PC-9 (cell line): ENCODE measurements at places on chromosomes 13 and 19. TPM values are rescaled to one million over a fixed set of nuclear protein-coding genes. Genes with fewer than 3 reads are reported as not detected.

The TRPM4 gene
- total RNA-seq: 43.8 and 62.3 TPM in 2 replicates

The CDX2 gene
- total RNA-seq: not detected in 2 replicates

DNA sequence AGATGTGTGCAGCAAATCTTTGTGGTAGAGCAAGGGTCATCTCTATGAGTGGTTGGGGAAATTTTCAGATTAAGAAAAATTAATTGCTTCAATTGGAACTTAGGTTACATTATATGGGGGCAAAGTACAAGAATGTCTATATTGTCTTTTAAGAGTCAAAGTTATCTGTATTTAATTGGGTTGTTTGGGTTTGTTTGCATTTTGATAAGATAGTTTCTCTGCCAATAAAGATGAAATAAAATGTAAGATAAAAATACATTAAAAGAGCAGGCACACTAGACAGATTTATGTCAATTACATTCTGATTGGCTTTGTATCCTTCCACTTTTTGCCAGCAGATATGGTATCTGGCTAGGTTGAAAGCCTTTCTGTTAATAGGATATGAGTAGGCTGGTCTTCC, 317.2 kb downstream of the OXGR1 start:
- H3K4me3 ChIP-seq: no peak overlapping the region
- H3K27ac ChIP-seq: no peak overlapping the region
- no peaks in the 10 kb centered on the region for H3K36me3 ChIP-seq
- H3K27me3 ChIP-seq: no peaks in the 10 kb centered on the region
- no peak for DNase-seq
- H3K4me1 ChIP-seq: no peaks in the 10 kb centered on the region

The KIR2DL4 gene
- total RNA-seq: not detected in 2 replicates

The KCNRG gene
- 0.41 TPM in 1 of 2 replicates, not detected in the other for total RNA-seq

DNA sequence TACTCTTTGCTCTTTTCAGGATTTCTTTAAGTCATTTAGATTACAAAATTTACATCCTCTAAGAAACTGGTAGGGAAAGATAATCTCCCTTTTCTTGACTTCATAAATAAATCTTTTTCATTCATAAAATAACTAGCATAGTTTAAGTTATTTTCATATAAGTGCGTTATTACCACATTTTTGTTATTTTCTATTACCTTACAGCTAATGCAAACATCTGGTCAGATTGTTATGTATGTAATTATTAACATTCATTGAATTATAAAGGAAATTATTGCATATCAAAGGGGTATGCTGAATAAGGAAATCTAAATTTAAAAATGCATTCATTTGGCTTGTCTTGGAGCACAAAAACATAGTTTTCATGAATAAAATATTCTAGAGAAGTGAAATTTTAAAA, 55.3 kb upstream of the SLITRK1 start:
- no peak for DNase-seq
- no peak overlapping the region for H3K27ac ChIP-seq
- no peak overlapping the region for H3K4me3 ChIP-seq

DNA sequence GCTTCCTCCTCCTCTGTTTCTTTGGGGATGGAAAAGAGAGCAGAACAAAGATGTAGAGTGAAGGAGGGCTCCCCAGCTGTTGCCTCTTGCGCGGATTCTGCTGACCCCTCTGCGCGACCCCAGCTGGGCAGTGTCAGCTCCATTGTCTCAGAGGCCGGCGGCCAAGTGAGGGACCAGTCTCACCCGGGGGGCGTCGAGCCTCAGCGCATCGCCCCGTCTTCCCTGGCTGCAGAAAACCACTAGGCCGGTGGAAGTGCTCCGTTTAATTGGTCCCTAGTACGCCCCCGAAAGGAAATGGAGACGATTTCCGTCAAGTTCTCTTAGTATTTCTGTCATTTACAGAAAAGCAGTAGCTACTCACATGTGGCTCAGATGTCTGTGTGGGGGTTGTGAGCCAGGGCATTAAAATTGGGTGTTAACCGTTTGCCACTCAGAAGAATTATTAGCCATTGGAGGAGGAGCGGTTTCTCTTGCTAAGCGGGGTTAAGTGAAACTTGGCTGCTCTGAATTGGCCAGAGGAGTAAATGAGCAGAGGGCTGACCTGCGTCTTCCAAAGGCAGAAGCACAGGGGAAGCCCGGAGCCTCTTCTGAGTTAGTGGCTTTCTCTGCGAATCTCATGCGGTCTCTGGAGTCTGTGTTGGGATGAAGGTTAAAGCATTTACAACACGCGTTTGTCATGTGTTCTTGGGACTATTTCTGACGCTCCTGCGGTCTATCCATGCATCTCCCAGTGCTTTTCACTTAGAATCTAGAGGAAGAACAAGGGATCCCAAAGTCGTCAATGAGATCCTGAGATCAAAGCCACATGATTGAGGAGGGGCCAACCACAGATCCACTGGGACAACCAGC, 132.8 kb upstream of the MYO16 start:
- peaks cover 7% of the 10 kb centered on the region for H3K27me3 ChIP-seq
- H3K4me3 ChIP-seq: no peak overlapping the region
- no peaks in the 10 kb centered on the region for H3K36me3 ChIP-seq

DNA sequence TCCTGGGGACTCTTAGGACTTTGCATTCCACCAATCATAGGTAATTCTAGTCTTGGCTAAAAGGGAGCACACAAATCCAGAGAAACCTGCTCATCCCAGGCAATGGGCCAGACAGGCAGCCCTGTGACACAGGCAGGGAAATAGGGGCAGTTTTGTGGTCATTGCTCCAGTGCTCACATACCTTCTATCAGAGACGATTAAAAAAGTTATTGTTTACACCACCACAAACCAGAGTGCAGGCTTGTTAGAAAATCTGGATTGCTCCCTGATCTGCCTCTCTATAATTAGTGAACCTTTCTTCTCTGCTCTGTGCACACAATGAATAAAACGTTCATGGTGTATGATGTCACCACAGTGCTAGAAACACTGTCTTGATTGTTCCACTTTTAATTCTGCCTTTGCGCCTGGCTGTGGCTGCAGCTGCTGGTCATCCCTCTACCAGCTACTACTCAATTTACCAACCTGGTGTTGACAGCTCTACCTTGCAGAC, 121.6 kb upstream of the SPATA13 start:
- H3K27me3 ChIP-seq: no peaks in the 10 kb centered on the region
- H3K36me3 ChIP-seq: no peaks in the 10 kb centered on the region
- peak overlapping the region; percentile 36; the same call in 1 of the 2 replicates for H3K4me3 ChIP-seq
- peak; percentile 59 for DNase-seq
- peaks cover 26% of the 10 kb centered on the region for H3K4me1 ChIP-seq

DNA sequence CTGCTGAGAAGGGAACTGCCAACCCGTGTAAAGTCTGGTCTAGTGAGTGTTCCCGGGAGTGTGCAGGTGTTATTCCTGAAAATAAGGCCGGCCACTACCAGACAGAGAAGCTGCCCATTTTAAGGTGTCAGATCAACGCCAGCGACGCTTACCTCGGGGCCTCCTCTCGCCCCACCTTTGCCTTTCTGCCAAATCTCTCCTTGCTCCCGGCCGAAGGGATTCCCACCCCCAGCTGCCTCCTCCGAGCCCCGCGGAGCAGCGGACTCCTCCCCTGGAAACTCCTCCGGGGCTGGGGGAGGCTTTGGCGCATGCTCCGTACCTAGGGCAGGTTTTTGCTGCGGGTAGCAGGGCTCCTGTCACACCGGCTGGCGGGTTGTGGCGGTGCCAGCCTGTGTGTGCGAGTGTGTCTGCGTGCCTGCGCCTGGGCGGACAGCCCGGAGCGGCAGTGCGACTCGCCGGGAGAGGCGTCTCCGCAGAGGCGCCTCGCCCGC, at the start of gene HS6ST3:
HS6ST3 (plus strand) TSS at position 359 of the 491 bp plus-strand sequence.
- peaks cover 35% of the 10 kb centered on the region for H3K27me3 ChIP-seq
- DNase-seq: peak; percentile 5
- no peaks in the 10 kb centered on the region for H3K4me1 ChIP-seq

The IRF2BP1 gene
- total RNA-seq: 24.7 and 29.8 TPM in 2 replicates

DNA sequence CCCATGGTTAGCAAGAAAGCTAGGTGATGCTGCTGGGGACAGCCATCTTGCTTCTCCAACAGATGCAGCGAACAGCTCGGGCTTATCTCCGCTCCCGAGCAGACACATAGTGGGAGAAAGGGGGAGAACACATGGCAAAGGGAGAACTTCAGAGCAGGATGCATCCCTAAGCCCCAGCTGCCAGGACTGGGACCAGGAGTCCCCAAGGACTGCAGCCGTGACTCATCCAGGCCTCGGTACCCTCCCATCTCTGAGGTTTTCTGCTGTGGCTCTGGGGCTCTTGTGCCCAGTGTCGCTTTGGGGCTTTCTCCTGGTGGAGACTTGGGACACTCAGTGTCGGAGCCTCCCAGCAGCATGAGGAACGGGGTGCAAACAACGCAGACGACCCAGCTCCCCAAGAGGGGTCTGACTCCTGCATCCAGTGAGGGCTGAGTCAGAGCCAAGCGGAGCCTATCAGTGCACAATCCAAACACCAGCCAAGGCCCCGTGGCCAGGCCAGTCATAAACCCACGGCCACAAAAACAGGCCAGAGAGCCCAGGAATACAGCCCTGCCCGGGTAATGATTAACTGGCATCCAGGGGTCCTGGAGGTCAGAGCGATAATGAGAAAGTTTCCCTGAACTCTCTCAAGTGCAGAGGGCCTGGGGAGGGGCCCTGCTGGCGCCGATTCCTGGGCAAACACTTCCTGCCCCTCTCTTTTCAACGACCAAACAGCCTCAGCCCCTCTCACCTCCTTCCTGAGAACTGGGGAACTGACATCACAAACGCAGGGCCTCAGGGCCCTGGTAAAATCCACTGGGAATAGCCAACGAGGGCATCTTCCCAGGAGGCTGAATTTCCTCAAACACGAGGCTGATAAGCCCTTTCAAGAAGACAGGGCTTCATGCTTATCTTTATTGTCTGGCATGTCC, 202.9 kb downstream of the USP12 start:
- no peak overlapping the region for H3K4me3 ChIP-seq
- H3K27ac ChIP-seq: no peak overlapping the region
- H3K27me3 ChIP-seq: peaks cover 18% of the 10 kb centered on the region; the same call in 1 of the 2 replicates
- H3K4me1 ChIP-seq: no peaks in the 10 kb centered on the region

The TOMM40 gene
- 83.6 and 86.0 TPM in 2 replicates for total RNA-seq

DNA sequence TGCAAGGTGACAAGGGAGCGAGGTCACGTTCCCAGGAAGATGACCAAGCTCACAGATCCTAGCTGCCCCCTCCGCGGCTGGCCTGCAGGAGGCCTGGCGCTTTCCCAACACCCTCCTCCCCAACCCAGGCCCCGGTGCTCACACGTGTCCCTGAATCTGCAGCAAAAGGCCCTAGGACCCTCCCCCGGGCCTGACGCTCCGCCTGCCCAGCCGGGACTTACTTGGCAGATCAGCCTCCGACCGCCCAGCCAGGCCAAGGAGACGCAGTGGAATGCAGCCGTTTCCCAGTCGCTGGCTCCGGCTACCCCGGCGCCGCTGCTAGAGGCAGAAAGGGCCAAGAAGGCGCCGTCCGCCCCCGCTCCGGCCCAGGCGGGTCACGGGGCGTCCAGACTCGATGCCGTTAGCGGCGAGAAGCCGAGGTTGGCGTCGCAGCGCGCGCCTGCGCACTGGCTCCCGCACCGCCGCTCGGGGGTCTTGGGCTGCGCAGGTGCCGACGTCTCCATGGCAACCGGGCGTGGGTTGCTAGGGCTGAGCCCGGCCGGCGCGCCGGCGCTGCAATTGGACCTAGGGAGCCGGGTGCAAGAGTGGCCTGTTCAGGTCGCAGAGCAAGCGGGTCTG, at the start of gene PNMA8A:
PNMA8A (minus strand) TSS at position 448 of the 618 bp plus-strand sequence. CDS start 528 bp downstream, outside the sequence.
- H3K36me3 ChIP-seq: no peaks in the 10 kb centered on the region
- H3K27ac ChIP-seq: no peak within 1 kb of the TSS
- no peak within 1 kb of the TSS for H3K4me3 ChIP-seq
- DNase-seq: no peak

DNA sequence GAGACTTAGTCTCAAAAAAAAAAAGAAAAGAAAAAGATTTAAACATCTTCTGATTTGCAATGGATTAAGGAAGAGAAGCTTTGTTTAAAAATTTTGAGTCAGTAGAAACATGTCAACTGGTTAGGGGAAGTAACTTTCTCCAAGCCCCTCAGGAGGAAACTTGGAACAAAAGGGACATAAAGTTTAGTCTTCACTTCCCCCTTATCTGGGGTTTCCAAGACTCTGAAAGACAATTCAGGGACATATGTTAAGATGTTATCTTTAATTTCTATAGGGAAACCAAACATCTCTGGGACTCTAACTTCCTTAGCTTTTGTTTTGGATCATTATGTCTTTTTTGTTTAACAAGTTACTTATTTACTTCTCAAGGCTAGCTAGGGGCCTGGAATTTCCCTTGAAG, 20.1 kb upstream of the MRI1 start:
- peaks cover 25% of the 10 kb centered on the region for H3K4me1 ChIP-seq
- no peaks in the 10 kb centered on the region for H3K36me3 ChIP-seq
- DNase-seq: no peak
- H3K4me3 ChIP-seq: no peak overlapping the region
- no peaks in the 10 kb centered on the region for H3K27me3 ChIP-seq

GRCh38 chr13:24006520-24007248, 109.4 kb upstream of the C1QTNF9B start:
- H3K27ac ChIP-seq: no peak overlapping the region
- no peaks in the 10 kb centered on the region for H3K36me3 ChIP-seq
- H3K4me1 ChIP-seq: peaks cover 16% of the 10 kb centered on the region
- H3K27me3 ChIP-seq: peaks cover 9% of the 10 kb centered on the region; the same call in 1 of the 2 replicates

- DNase-seq: no peak
- no peak overlapping the region for H3K27ac ChIP-seq
- no peaks in the 10 kb centered on the region for H3K27me3 ChIP-seq
- no peak overlapping the region for H3K4me3 ChIP-seq
These were observed 19.4 kb downstream of the GJA3 start for GRCh38 chr13:20141238-20142022.

- H3K4me3 ChIP-seq: peak overlapping the region; percentile 98
- DNase-seq: peak; percentile 82
- no peaks in the 10 kb centered on the region for H3K27me3 ChIP-seq
- H3K27ac ChIP-seq: peak overlapping the region; percentile 50
- peaks cover 8% of the 10 kb centered on the region for H3K4me1 ChIP-seq
These were observed 696 bp upstream of the SAMD1 start for GRCh38 chr19:14091081-14091812.

The TMEM147 gene
- 82.6 and 95.9 TPM in 2 replicates for total RNA-seq

- no peak overlapping the region for H3K4me3 ChIP-seq
- no peak for DNase-seq
- H3K27me3 ChIP-seq: no peaks in the 10 kb centered on the region
- H3K4me1 ChIP-seq: no peaks in the 10 kb centered on the region
These were observed 22.1 kb downstream of the MIPEP start for GRCh38 chr13:23867027-23867491.

The DIRAS1 gene
- 0.57 and 1.0 TPM in 2 replicates for total RNA-seq

The LYPD4 gene
- total RNA-seq: not detected in 2 replicates

The KIR3DL1 gene
- total RNA-seq: not detected in 2 replicates

DNA sequence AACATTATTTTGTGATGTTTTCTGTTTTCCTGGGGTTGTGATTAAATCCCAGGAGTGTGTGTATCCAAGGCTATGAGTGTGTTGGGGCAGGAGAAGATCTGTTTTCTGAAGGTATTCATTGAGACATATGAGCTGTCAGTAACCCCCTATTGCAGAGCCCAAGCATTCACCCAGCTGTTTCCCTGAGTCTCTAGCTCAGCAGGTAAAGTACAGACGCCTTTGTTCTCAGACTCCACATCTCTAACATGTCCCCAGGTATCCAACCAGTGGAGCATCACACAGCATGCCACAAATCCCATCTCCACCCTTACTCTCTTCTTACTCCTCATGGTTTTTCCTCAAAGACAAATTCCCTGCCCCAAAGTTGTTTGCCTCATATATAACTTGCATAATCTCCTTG, 213.6 kb downstream of the PCDH20 start:
- no peak for DNase-seq
- H3K36me3 ChIP-seq: no peaks in the 10 kb centered on the region
- no peak overlapping the region for H3K27ac ChIP-seq
- H3K4me1 ChIP-seq: no peaks in the 10 kb centered on the region
- H3K27me3 ChIP-seq: no peaks in the 10 kb centered on the region

GRCh38 chr13:75947448-75947847, 311.3 kb downstream of the LMO7 start:
- H3K27ac ChIP-seq: no peak overlapping the region
- H3K4me3 ChIP-seq: no peak overlapping the region
- no peaks in the 10 kb centered on the region for H3K27me3 ChIP-seq
- H3K4me1 ChIP-seq: no peaks in the 10 kb centered on the region
